ENCODE measurements at places on chromosomes 1 and 21.

GRCh38 chr1:206540044-206540780 is 32.9 kb downstream of the RASSF5 start:
- DNase-seq = no peak

DNA sequence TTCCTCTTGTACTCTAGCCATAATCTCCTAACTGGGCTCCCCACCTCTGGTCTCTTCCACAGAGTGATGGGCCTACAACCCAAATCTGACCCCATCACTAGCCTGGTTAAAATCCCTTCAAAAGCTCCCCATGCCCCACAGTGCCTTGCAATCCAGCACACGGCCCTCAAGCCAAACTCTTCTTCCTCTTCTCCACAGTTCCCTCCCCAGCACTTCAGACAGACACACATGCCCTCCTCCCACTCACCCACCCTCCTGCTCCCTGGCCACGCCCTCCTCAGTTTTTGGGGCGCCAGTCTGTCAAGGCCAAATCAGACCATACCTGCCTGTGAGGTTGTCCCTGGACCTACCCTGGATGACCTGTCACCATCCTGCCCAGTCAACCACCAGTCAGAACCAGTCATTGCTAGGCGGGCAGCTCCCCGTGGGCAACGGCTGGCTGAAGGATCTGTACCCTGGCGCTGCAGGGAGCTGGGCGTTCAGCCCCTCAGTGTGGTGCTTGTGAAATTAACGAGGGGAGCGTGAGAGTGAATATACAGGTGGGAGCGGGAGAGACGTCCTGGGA is 753 bp downstream of the C1orf210 start:
- DNase-seq = no peak

DNA sequence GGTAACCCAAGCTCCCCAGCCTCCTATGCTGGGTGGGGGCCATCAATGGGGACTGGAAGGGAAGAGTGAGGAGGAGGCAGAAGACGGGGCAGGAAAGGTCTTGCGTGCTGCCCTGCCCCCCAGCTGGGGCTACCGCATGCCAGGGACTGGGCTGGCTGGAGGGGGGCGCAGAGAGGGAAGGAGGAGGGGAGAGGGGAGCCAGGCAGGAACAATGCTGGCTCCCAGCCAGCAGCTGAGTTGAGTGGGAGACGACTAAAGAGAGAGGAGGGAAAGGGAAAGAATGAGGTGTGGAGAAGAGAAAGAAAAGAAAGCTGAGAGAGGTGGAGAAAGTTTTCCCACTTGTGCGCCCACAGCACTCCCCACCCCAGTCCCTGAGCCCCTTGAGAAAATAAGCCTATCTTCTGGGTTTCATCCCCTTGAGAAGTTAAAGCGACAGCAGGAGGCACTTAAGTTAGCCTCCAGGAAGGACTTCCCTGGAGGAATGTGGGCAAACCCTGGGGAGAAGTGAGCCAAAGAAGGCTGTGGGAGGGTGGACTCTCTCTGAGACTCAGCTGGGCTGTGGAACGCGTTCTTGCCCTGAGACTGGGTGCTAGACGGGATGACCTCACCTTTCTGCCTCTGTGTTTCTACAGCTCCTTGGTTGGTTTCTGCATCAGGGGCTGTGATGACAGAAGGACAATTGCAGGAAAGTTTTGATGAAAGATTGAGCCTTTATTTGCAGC is 12.9 kb upstream of the NES start:
- DNase-seq = no peak

- DNase-seq = no peak
Observed at GRCh38 chr1:118262865-118263264, 77.8 kb upstream of the SPAG17 start.

DNA sequence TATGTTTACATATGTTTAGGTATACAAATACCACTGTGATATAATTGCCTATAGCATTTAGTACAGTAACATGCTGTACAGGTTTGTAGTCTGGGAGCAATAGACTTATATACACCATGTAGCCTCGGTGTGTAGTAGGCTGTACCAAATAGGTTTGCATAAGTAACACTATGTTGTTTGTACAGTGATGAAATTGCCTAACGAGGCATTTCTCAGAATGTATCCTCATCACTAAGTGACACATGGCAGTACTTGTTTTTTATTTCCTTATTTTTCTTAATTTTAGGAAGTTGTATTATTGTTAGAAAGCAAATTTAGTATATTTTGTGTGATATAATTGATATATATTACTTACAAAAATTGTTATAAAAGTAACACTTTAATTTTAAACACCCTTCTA is 840.9 kb downstream of the LTN1 start:
- DNase-seq = no peak

GRCh38 chr1:226454349-226454748 is 46.5 kb upstream of the PARP1 start:
- DNase-seq = no peak

DNA sequence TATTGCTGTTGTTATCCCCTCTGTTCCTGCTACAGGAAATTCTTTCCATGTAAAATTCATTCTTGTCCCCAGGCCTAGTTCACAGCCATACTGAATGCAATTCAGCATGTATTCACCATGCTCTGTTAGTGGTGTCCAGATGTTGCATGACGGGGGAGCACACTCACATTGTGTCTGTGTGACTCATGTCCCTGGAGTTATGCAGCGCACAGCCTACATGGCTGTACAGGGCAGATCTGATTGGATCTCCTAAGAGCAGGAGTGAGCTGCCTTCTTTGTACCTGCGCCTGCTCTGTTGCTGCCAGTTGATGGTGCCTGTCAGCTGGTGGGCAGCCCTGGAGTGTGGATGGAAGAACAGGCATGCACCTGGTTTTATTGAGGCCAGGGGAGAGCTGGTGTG is 17.6 kb downstream of the HTR6 start:
- DNase-seq = no peak

GRCh38 chr21:35190201-35190701 is 141.1 kb upstream of the RUNX1 start:
- DNase-seq = no peak

GRCh38 chr21:43306391-43306790 is 120.5 kb downstream of the SIK1 start:
- no peak for DNase-seq

DNA sequence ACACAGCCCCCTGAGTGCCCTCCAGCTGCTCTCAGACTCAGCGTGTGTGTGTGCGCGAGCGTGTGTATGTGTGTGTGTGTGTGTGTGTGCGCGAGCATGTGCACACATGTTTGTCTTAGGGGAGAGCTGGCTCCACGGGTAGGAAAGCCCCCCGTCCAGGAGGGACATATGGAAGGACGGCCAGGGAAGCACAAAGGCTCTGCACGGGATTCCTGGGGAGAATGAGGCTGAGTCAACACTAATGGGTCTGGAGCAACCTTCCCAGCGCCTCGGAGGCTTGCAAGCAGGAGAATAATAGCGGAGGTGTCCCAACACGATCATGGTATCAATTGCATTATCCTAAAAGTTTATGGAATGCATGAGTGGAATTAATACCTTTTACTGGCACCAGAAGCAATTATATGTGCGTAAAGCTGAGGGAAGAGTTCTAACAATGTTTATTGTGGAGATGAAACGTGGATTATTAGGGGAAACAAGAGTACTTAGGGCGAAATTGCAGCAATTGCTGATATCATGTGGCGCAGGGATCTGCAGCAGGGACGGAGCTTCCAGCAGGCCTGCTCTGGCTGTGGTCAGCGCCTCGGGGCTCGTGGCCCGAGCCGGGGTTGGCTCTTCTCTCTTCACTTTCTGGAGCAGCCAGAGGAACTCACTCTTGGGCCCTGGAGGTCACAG is 40.3 kb upstream of the CCDC27 start:
- no peak for DNase-seq

DNA sequence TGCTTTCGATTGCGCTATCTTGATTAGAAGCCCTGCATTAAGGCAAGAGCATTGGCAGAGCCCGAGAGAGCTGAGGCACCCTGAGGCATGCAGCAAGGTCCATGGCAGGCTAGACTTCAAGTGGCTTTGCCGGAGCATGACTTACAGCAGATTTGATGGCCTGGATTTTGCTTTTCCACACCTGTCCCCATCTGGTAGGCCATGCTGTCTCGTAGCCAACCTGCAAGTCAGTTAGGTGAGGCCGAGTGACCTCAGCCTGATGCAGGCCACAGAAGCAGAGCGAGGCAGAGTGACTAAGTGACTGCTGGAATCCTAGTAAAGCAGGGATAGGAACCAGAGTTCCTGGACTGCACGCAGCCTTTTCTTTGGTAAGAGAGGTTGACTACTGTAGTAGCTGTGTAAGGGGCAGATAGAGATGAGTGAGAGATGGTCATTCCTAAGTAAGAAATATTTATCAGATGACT is 148.9 kb downstream of the PBX1 start:
- DNase-seq = no peak

DNA sequence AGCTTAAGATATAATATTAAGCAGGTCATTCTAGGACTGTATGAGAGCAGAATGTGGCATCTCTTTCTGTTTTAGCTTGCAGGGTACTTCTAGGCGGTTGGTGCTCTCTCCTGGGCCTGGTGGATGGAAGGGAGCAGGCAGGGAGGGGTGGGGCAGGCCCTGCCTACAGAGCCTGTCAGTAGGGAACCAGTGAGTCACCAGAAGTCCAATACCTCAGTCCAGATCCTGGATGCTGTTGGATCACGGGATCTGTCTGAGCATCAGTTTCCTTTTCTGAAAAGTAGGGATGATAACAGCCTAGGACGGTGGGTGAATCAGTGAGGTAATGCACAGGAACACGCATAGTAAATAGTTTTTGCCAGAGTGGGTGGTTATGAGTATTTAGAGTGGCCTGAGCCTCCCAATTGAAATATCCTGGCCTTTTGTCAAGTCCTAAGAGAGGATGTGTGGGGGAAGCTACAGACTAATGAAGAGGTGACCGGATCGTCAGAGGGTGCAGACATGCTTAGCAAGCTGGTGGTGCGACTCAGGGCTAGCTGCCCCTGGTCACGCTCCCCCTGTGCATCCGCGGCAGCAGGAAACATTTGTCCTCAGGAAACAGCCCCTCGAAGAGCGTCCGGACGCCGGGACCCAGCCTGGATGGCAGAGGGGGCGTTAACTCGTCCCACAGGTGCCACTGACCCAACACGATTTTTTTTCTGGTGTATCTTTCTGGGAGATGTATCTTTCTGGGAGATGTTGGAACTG is 23.9 kb downstream of the NAV1 start:
- no peak for DNase-seq

GRCh38 chr1:48552420-48552819 is 80.4 kb upstream of the SPATA6 start:
- peak; percentile 0 for DNase-seq

DNA sequence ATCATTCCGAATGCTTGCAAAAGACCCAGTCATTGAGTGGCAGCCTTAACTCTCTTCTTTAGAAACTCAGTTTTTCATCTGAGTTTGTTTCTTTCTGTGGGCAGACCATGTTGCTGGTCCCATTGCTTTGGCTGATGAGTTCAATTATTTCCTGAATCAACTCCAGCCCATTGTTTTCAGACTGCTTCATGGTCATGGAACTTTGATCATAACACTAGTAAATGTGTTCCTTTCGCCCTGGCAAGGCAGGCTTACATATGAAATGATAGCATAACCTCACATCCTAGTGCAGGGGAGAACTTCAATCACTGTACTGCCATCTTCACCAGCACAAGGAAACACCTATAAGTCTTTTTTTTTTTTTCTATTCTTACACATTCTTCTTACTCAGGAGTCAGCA is 50.0 kb upstream of the DUSP10 start:
- no peak for DNase-seq

DNA sequence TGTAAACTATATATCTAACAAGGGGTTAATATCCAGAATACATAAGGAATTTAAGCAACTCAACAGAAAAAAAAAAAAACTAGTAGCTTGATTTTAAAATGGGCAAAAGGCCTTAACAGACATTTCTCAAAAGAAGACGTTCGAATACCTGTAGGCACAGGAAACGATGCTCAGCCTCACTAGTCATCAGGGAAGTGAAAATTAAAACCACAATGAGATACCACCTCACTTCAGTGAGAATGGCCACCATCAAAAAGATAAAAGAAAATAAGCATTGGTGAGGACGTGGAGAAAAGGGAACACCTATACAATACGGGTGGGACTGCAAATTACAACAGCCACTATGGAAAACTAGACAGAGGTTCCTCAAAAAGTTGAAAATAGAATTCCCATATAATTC is 37.3 kb downstream of the NPHP4 start:
- DNase-seq = no peak

DNA sequence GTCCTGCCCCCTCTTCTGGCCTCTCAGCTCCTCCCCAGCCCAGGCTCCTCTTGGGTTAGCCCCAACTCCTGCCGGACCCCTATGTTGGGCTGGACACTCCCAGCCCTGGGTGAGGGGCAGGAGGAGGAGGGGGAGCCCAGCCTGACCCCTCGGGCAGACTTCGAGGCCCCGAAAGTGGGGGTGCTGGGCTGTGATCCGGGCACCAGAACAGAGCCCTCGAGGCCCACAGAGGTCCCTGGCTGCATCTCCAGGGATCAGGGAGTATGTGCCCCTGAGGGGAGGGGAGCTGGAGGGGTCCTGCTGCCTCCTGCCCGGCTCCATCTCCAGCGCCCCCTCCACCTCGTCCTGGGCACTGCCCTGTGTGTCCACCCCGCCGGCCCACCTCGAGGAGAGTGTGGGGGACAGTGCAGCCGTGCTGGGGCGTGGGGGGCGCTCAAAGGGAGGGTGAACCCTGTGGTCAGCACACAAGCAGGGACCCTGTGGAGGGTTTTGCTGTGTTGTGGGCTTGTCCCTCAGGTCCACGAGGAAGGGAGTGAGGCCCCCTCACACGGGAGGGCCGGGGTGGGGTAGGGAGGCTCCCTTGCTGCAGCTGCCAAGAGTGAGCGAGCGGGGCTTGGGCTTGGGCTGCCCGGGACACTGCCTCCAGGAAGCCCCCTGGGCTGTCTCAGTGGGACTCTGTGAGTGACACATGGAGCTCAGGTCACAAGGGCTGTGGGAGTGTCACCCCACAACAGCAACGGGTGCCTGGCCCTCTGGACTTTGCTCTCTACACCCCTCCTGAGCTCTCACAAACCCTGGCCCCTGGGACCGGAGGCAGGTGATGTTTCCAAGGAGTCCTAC is 54.4 kb downstream of the COL18A1 start:
- no peak for DNase-seq

- no peak for DNase-seq
Observed at GRCh38 chr1:29630756-29631155, 394.4 kb downstream of the PTPRU start.

- DNase-seq = no peak
Observed at GRCh38 chr1:204598319-204598969, 82.2 kb downstream of the MDM4 start.

GRCh38 chr1:9573723-9574122 is 15.0 kb upstream of the TMEM201 start:
- no peak for DNase-seq

GRCh38 chr21:16644685-16645084 is 868.2 kb upstream of the CXADR start:
- DNase-seq = no peak

Measured in stimulated activated CD4-positive, alpha-beta T cell treated with anti-CD3 and anti-CD28 coated beads, Interleukin-12 subunit alpha, Interleukin-12 subunit beta, amount 100 ng/mL, for 48 hours (primary cell).